Natural killer cell treated with Interleukin-12 subunit alpha and Interleukin-12 subunit beta and Interleukin-15 and Interleukin-18, amount 100 ng/mL, for 72 hours (primary cell): ENCODE measurements at places on chromosomes 5 and 9. TPM values are rescaled to one million over a fixed set of nuclear protein-coding genes. Genes with fewer than 3 reads are reported as not detected.

Gene IL13
- 19.6 TPM for total RNA-seq

Gene PRLR
- not detected for total RNA-seq

Gene LSM11
- 7.9 TPM for total RNA-seq

Gene SPINK1
- not detected for total RNA-seq

Gene FAM153A
- not detected for total RNA-seq

Gene EIF4EBP3
- total RNA-seq, result 8.6 TPM

Gene TAL2
- not detected for total RNA-seq

Gene GFPT2
- not detected for total RNA-seq

Gene SLC6A7
- total RNA-seq, result not detected

Gene SPINK9
- total RNA-seq, result not detected

Gene HTR1A
- not detected for total RNA-seq

Gene TMC1
- total RNA-seq, result not detected

Gene SHOC1
- total RNA-seq, result not detected
